ENCODE measurements at places on chromosomes 6 and 20.

DNA sequence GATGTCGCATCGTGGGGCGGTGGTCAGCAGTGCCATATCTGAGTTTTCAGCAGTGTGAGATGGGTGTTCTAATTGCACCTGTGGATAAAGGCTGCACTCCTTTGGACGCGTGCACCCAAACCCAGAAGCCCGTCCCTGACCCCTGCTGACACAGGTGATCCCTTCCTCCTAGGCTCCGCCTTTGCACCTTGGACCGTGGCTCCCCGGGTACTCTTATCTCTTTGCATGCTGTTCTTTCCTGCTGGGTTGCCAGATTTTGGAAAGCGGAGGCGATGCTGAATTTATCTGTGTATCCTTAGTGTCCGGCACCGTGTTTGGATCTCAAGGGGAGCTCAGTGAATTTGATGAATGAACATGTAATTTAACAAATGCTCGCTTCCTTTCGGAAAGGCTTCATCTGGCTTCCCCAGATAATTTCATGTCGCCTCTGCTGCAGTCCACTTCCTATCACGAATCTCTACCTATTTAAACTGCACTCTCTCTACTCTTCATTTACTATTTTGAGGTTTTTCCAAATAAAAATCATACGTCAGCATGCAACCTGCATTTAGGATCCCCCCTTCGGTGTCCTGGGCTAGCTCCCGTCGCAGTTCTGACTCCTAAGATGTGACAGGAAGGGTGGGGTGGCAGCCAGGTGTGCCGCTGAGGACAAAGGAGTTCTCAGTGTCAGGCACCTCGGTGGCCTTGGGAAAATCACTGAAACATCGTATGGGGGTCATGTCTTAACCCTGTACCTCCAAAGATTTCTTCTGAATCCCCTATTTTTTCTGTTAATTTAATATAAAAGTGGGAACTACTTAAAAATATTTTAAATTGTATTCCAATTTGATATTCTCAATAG is 753 bp upstream of the PERP start:
- DNase-seq, result no peak

DNA sequence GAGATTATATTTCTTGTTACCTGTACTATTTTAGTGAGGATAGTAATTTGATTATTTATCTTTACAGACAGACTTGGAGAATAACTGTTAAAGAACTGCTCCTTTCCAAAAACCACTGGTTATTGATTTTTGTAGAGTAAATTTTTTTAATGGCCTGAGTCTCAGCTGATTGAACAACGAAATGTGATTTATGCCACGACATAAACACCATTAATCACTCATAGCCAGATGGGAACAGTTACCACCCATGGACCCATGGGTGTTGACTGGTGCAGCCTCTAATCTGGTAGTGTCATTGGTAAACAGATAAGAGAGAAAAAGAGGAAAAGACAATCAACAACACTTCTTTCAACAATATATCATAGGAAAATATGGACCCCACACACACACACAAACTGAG is 101.4 kb upstream of the BEND6 start:
- no peak for DNase-seq

GRCh38 chr6:41021832-41022231 is 17.2 kb downstream of the UNC5CL start:
- DNase-seq, result no peak

DNA sequence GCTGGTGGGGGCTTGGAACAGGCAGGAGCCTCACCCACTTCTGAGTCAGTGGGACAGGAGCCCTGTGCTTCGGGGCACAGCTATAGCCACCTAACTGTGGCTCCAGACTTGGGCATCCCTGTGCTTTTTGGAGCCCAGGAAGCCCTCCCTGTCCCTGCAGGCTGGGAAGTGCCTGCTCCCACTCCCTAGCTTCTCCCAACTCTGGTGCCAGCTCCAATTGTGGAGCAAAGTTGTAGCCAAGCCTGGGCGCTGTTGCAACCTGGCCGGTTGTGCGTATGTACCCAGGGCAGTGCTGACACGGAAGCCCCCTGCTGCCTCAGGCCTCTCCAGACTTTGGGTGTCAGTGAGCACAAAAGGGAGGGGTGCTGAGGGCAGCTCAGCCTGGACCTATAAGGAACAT is 601.7 kb upstream of the GJE1 start:
- DNase-seq, result no peak

- DNase-seq, result no peak
Measured at GRCh38 chr6:143700684-143701348, 23.1 kb downstream of the PHACTR2 start.

Measured in substantia nigra (tissue), 51 donors.